ENCODE measurements at places on chromosomes 13 and 19.

GRCh38 chr13:99282264-99283231, 24.4 kb upstream of the GPR18 start:
- no peak for DNase-seq

DNA sequence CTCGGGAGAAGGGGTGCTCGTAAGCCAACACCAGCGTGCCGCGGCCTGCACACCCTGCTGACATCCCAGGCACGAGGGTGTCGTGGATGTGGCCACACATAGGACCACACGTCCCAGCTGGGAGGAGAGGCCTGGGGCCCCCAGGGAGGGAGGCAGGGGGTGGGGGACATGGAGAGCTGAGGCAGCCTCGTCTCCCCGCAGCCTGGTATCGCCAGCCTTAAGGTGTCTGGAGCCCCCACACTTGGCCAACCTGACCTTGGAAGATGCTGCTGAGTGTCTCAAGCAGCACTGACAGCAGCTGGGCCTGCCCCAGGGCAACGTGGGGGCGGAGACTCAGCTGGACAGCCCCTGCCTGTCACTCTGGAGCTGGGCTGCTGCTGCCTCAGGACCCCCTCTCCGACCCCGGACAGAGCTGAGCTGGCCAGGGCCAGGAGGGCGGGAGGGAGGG, 2.4 kb downstream of the IZUMO4 start:
- DNase-seq: no peak

DNA sequence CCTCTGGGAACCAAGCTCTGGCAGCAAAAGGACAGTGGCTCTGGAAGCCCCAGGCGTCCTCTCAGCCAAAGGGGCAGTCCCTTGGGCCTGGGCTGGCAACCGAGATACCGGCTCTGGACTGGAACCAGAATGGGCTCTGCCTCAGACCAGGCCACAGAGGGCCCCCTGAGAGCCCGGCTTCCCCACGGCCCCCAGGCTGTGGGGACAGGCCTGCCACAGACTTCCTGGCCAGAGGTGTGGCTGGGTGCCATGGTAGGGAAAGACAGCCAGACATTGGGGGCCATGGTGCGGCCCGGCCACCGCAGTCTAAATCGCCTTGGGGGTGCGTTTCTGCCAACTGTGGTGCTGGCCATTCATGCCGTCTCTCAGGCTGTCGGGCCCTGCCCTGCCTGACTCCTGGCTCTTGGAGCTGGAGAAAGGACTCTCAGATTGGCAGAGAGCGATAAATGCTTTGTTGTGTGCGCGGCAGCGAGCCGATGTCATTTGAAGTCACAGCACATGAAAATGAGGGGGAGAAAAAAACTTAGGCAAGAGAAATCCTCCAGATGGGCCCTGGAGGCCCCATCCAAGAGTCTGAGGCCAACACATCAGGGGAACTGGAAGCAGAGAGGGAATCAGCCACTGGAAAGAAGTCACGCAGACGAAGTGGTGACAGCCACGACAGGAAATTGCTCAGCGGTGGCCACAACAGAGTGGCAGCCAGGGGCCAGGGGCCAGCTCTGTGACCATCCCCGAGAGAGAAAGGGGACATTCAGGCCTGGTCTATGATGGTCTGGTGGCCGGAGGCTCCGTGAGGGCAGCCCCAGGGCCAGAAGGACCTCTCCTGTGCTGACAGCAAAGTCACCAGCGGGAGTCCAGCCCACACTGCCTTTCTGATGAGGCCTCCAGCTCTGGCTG, 26.5 kb downstream of the SH3GL1 start:
- DNase-seq: no peak

GRCh38 chr13:40052954-40053353, 397.5 kb downstream of the COG6 start:
- no peak for DNase-seq

DNA sequence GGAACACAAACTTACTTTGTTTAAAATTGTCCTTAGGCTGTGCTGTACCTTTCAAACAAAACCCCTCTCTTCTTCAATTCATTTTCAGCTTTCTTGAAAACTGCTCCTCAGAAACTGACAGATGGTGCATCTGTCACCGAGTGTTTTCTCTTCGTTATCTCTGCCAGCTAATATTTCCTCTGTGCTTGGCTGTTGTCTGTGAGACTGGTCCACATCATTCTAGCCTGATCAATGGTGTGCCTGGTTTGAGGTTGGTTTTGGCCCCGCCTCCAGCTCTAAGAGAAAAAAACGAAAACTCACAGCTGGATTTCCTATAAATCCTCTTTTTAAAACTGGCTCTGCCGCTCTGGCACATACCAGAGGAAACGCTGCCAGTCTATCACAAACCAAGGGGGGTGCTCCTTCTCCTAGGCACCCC, 79.7 kb downstream of the STARD13 start:
- no peak for DNase-seq

- no peak for DNase-seq
Observed at GRCh38 chr13:84121456-84121855, 239.2 kb upstream of the SLITRK1 start.

DNA sequence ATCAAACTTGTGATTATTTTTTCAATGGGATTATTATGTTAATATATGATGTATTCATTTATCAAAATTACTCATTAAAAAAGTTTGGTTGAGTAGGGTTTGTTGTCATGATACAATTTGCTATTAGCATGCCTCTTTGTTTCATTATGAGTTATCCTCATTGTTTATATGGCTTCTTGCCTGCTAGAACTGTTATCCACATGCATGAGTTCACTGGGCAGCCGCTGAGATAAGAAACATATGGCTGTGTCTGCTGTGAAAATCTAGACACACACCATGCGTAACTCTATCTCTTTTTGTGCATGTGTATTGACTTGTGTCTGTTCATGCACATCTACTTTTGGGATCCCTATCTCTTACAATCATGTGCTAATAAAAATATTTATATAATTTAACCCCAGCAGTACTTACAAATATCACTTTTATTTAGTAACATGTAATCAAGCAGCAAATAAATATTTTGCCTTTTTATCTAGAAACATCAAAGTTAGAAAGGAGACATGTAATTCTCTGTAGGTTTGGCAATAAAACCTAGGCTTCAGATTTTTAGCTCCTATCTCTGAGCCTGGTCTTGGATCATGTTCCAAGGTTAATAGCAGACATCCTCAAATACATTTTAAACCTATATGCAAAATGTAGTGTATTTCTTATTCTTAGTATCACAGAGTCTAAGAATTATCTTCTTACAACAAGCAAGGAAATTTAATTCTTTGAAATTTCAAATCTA, 11.2 kb upstream of the KLF12 start:
- DNase-seq: no peak

DNA sequence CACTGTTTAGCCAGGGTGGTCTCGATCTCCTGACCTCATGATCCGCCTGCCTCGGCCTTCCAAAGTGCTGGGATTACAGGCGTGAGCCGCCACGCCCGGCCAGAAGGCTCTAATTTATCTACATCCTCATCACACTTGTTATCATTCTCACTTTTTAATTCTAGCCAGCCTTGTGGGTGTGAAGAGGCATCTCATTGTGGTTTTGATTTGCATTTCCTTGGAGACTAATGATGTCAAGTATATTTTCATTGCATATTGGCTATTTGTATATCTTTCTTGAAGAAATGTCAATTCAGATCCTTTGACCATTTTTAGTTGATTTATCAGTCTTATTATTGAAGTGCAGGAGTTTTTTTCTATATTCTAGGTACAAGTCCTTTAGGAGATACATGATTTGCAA, 27.7 kb upstream of the HIF3A start:
- DNase-seq: no peak

- DNase-seq: no peak
Observed at GRCh38 chr13:94987081-94987480, 274.7 kb upstream of the SOX21 start.

DNA sequence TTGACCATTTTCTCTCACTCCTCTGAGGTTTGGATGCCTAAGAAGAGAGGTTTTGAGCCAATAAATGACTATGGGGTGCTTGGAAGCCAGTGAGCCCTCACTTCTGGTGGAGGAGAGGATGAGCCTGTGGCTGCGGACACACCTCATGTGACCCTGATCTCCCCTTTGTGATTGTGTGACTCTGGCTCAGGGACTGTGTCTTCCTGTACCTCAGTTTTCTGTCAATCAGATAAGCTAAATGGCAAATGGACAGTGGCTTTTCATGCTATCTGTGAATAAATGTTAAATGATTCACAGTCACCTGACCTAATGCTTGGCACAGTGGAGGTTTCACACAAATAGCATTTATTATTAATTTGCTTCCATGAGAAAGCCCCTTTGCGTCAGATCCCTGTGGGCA, 2.7 kb downstream of the PSG8 start:
- no peak for DNase-seq

- no peak for DNase-seq
Observed at GRCh38 chr13:20701461-20701860, 2.0 kb upstream of the IL17D start.

GRCh38 chr19:10923260-10924112, 5.0 kb downstream of the YIPF2 start:
- no peak for DNase-seq

DNA sequence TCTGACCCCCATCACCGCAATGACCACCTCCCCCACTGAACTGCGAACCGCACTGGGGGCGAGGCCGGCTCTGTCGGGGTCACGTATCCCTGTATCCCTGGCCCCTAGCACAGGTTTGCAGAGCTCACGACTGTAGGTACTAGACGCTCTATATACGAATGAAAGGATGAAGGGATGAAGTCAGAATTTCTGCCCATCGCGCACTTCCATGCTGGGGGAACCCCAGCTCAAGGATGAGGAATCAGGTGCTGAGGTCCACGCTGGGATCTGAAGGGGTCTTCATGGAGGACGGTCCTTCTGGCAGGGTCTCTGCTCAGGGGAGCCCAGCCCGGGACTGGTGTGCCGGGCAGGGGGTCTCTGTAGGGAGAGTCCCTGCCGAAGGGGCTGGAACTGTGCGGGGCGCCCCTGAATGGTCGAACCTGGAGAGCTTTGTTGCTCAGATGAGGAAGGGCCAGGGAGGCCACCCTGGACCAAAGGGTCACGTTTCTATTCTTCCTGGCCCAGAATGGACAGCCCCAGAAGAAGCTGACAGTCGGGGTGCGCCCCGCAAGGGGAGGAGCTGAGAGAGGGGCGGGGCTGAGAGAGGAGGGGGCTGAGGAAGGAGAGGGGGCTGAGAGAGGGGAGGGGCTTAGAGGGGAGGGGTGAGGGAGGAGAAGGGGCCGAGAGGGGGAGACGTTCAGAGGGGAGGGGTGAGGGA, 37.9 kb upstream of the SEMA6B start:
- no peak for DNase-seq

DNA sequence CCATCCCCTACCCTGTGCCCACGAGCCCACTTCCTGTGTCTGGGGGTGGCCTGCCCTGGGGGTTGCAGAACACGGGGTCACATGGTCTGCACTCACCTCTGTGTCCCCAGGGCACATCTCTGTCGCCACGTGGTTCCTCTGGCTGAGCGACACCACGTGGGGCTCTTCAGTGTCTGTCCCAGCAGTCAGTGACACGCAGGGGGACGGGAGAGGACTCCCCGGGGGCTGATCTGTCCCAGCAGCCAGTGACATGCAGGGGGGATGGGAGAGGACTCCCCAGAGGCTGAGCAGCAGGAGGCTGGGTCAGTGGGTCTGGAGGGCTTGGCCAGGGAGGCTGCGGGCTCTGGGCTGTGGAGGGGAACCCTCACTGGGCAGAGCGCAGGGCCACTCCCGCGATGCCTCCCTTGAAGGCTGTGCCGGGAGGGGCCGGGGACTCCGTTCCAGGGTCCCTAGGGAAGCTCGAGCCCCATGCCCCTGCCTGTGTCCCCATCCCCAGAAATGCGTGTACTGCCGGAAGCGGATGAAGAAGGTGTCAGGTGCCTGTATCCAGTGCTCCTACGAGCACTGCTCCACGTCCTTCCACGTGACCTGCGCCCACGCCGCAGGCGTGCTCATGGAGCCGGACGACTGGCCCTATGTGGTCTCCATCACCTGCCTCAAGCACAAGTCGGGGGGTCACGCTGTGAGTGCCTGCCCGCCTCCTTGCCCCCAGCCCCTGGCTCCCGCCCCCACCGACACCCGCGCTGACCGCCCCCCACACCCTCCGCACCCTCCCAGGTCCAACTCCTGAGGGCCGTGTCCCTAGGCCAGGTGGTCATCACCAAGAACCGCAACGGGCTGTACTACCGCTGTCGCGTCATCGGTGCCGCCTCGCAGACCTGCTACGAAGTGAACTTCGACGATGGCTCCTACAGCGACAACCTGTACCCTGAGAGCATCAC, 174.8 kb downstream of the KDM4B start:
- no peak for DNase-seq

- DNase-seq: no peak
Observed at GRCh38 chr19:17103177-17103576, 27.6 kb downstream of the MYO9B start.

All from NCI-H2107 (cell line).